ENCODE measurements at places on chromosomes 4 and X.

GRCh38 chr4:132101526-132101925 is 1047.6 kb upstream of the PCDH10 start:
- DNase-seq: no peak

DNA sequence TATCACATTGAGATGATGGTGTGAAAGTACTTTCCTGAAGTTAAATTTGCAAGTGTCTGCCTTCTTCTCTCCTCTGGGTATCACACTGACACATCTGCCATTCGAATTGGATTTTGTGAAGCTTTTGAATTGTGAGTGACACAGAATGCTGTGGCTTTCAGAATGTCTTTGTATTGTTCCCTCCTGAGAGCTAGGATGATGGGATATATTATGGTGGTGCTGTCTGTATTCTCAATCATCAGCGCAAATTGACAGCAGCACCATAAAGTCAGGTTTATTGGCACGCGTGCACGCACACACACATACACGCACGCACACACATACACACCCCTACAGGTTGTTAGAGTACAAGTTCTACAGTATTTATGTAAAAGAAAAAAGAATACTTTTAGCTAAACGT is 143.3 kb downstream of the AWAT2 start:
- no peak for DNase-seq

GRCh38 chr4:145034727-145035211 is 63.2 kb downstream of the ANAPC10 start:
- DNase-seq: no peak

DNA sequence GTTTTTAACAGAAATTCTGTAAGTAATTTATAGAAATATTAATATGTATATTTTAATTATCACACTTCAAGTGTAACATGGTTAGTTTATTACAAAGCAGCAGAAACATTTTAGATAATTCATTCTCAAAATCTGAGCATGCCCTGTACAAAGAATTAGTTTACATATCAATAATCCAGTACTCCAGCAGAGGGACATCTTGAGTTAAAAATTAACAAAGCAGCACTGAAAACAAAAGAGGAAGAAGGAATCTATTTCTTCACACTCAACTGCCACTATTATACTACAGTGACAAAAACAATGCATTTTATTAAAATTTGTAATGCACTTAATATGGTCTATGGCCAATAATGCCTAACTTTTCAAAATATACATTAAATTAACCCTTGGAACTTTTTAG is 179.1 kb upstream of the KLHL4 start:
- DNase-seq: no peak

DNA sequence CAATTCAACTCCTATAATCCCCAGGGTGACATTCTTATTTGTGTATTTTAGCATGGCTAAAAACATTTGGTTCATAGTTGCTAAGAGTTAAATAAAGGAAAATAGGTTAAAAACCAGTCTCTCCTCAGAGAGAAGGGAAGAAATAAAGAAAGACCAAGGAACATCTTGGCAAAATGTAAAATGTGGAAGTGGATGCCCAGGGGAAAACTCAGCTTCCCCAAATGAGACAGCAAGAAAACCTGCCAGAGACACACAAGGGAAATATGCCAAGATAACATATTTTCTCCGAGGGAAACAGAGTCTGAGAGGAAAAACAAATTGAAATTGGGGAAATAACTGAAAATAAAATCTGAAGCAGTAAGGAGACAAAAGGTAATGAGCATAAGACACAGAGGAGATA is 1569.3 kb downstream of the PCDH18 start:
- no peak for DNase-seq

GRCh38 chr4:112946127-112946526 is 103.3 kb upstream of the ANK2 start:
- DNase-seq: no peak

- DNase-seq: no peak
Observed at GRCh38 chr4:70927502-70928137, 25.5 kb downstream of the MOB1B start.

- DNase-seq: no peak
Observed at GRCh38 chr4:123037804-123038203, 115.4 kb upstream of the NUDT6 start.

DNA sequence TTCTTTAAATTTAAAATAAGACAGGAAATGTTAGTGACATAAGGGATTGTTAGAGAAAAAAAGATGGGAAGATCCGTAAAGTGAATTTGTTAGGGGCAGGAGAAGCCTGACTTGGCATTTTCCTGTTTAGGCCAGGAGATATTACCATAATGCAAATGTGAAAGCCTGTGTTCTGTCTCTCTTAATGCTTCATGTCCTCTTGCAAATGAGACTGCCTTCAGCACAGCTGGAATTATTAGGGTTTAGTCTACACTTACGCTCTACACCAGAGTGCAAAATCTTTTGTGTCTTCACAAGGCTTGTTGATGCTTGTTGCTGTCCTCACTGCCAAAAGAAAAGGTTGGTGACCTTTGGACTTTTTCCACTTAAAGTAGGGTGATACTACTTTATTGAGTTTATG is 56.8 kb downstream of the JADE1 start:
- no peak for DNase-seq

DNA sequence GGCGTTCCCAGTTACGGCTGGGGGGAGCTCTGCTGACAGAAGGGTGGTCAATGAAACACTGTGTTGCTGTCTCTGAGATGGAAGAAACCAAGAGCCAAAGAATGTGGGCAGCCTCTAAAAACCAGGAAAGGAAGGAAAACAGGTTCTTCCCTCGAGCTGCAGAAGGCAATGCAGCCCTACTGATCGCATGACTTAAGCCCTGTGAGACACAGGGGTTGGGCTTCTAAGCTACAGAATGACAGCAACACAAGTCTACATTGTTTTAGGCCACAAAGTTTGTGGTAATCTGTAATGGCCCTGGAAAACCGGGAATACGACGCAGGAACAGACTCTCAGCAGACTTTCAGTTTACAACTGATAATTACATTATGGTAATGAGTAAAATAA is 38.2 kb upstream of the MTNR1A start:
- no peak for DNase-seq

GRCh38 chr4:84573385-84574068 is 9.4 kb upstream of the CDS1 start:
- no peak for DNase-seq

DNA sequence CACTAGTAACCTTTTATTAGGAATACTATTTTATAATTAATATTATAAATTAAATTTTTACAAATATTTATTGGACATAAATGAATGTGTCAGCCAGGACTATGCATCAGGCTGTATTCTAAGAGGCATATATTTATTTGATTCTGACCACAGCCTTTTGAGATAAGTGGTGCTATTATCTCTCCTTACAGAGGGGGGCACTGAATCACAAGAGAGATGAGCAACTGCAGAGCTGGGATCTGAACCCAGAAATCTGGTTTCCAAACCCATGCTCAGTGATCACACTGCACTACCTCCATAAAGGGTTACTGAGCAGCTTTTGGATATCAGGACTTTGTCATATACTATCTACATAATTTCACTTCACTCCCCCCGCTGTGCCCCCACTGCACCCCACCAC is 322.0 kb downstream of the TMA16 start:
- DNase-seq: no peak

GRCh38 chr4:75561789-75562188 is 5.9 kb downstream of the ODAPH start:
- DNase-seq: no peak

- no peak for DNase-seq
Observed at GRCh38 chr4:123503698-123504363, 107.2 kb downstream of the SPRY1 start.

DNA sequence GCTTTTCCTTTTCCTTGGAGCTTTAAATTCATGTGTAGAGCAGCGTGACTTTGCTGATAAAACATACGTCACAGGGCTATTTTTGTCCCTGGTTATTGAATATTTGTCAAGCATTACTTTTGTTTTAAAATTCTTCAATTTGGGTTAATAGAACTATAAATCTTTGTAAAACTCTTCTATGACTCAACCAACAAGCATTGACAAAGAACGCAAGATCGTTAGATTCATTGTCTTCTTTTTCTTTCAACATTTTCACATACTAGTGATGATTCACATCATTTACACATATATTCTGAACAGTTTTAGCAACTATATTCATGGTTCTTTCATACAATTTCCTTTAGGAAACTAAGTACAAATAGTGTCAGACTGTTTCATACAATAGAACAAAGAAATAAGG is 72.0 kb upstream of the GPM6A start:
- DNase-seq: no peak

DNA sequence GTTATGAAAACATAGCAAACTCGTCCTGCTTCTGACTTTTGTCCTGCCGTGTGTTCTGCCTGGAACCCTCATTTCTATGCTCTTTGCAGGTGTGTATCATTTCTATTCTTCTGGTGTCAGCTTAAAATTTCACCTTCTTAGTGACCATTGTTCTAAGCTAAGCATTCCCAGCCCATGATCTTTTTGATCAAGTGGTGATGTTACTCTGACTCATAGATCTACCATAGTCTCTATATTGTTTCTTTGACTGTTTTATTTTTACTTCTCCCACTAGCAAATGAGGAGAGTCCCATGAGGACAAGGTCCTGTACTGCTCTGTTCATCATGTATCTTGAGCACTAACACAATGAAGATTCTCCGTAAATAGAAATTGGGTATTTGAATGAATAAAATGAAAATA is 14.1 kb upstream of the CXCL6 start:
- no peak for DNase-seq

GRCh38 chr4:161197912-161198311 is 965.9 kb downstream of the FSTL5 start:
- DNase-seq: no peak

GRCh38 chr4:136749989-136750388 is 782.3 kb downstream of the PCDH18 start:
- no peak for DNase-seq

DNA sequence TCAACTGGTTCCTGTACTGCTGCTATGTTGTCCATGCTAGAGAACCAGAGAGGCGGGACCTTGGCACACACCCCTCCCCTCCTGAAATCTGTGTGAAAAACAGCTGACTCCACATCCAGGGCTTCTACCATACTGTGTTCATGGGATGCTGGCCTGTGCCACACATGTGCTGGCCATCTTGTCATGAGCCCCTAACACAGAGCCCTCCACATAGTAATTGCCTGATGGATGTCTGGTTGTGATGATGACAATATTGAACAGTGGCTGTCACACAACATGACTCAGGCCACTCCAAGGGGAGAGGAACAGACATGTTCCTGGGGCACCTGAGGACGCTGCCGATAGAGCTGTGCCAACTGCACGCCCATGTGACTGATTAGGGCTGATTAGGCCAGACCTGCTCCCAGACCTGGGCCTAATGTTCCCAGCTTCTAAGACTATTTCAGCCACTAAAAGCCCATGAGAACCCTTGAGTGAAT is 13.1 kb downstream of the SLC25A5 start:
- no peak for DNase-seq

DNA sequence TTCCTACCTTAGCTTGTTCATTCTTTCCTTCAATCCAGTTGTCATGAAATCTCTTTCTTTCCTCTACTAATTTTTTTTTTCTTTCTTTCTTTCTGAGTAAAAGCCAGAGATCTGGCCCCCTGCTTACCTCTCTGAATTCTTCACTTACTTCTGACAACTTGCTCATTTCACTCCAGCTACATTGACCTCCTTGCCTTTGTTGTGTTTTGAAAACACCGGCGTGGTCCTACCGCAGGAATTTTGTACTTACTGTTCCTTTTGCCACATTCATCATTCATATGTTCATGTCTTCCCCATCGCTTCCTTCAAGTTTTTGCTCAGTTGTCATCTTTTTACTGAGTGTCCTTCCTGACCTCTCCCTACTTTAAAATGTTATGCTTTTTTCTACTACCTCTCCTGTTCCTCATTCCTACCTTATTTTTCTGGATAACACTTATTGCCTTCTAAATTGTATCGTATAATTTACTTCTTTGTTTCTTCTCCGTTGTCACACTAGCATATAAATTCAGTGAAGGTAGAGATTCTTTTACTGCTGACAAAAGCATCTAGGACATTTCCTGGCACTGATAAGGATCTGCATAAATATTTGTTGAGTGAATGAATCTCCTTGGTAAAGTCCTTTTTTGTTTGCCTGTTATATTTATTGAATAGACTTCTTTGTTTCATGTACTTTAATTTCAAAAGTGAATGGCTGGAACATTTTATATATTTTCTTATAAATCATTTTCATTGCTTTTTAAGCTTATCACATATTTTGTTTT is 74.4 kb downstream of the NFKB1 start:
- no peak for DNase-seq

DNA sequence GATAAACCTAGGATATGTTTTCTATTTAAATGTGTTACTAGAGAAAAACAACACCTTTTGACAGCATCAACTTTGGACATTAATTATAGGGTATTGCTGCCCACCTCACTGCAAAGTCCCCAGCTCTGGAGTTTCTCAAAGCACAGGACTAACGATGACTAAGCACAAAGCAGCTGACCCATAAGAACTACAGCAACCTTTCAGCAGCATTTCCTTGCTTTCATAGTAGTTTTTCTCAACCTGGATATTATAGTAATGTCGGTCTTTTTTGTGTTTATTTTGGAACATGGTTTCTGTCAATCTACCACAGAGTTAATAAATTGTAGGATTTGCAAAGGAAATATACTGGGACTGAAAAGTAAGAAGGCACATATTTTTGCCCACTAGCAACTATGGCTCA is 21.5 kb downstream of the HHIP start:
- DNase-seq: no peak

DNA sequence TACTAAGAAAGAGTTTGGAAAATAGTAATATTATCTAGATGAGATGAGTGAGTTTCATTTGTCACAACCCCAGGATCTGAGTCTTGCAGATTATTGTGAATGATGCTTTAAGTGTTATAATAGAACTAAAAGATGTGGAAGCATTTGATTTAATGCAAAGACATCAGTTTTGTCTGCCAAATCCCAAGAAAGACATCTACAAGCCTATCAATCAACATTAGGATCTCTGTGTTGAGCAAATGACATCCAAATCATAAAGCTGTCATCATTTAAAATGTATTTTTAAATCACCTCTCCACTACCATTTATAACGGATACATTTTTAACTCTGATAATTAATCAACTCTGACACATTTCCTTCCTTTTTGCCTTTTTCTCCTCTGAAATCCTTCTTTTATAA is 310.8 kb upstream of the SLIT2 start:
- DNase-seq: no peak

DNA sequence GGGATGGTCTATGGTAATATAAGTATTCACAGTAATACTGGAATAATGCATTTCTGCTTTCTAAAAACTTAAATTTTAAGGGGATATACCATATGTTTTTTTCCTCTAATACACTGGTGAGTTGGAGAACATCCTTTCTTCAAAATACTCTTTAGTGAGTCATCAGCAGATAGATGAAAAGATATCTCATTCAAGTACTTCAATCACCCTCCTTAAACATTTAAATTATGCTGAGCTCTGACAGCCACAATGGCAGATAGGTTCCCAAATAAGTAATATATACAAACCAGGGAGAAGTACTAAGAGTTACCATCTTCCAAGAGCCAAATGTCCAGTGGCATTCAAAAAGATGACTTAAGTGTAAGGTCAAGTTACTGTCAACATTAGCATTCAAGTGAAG is 52.2 kb downstream of the AMMECR1 start:
- DNase-seq: no peak

DNA sequence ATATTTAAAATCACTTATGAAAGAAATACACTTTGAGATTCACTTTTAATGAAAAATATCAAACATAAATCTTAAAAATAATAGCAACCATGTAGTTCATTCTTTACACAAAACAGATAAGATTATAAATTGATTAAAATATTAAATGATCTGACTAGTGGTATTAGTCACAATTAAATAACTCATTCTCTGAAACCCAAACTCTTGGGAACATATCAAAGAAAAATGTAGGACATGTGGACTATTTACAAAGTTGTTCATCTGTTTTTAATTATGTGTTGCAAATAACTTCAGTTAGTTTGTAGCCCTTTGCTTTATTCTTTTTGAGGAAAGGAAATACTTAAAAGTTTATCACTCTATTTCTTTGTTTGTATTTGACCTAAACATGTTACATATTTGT is 9.5 kb upstream of the GUCY1A1 start:
- no peak for DNase-seq
